ENCODE measurements at places on chromosomes 13 and 19.

- DNase-seq, result no peak
Observed at GRCh38 chr19:16957151-16957701, 68.4 kb downstream of the F2RL3 start.

DNA sequence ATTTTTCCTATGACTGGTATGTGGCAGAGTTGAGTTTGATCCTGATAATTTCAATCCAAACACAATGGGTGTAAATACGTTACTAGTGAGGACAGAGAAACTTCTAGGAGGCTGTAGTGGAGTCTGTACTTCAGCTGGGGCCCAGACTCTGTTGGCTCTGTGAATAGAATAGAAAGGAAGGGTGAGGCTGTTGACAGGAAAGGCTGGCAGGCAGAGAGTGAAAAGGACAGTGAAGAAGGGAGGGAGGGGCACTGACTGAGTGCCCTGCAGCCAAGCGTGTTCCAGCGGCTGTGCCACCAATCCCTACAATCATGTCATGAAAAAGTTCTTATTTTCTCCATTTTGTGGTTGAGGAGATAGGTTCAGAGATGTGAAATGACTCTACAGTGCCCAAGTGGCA, 80.5 kb downstream of the MBNL2 start:
- no peak for DNase-seq

GRCh38 chr19:16272945-16273344, 51.7 kb upstream of the KLF2 start:
- DNase-seq, result no peak

GRCh38 chr19:5530701-5531100, 37.1 kb downstream of the TINCR start:
- no peak for DNase-seq

DNA sequence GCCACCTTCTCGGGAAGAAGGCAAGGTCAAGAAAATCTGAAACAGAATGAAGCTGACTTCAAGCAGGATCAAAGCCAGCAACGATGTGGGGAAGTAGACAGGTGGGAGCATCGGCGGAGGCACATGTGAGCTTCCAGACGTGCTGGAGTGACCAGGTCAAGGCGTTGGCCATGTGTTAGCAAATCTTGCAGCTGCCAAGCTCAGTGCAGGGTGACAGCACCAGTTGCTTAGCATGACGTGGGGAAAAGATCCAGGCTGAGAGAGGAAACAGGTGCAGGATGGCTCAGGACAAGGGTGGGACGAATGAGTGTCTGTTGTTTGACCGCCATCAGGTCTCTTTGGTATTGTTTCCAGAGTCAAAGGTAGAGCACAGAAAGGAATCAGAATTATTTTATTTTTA, 92.3 kb downstream of the TNFSF13B start:
- no peak for DNase-seq

GRCh38 chr19:16303755-16304154, 20.9 kb upstream of the KLF2 start:
- DNase-seq, result no peak

DNA sequence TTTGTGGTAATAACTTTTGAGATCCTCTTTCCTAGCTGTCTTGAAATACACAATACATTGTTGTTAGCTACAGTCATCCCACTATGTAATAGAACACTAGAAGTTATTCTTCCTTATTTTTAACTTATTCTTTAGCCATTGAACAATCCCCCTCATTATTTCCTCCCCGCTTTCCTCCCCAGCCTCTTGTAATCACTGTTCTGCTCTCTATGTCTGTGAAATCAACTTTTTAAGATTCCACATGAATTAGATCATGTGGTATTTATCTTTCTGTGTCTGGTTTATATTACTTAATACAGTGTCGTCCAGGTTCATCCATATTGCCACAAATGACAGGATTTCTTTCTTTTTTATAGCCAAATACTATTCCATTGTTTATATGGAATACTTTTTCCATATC, 72.9 kb downstream of the SLC10A2 start:
- no peak for DNase-seq

- no peak for DNase-seq
Observed at GRCh38 chr19:55694241-55694655, 19.2 kb downstream of the EPN1 start.

DNA sequence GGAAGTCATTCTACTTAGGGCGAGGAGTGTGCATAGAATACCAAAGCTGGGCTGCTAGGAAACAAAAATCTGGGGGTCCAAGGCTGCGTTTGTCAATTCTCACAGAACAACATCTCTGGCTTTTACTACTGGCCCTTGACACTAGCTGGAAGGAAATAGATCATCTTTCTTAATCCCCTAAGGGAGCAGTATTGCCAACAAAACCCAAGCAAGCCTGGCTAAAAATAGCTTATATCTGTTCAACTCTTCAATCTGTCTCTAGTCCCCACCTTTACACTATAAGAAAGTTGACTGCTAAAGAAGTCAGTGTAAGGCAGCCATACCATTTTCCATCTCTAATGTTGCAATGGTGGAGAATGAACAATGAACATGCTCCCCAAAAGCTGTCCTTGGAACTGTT, 107.8 kb upstream of the SPRY2 start:
- DNase-seq, result no peak

DNA sequence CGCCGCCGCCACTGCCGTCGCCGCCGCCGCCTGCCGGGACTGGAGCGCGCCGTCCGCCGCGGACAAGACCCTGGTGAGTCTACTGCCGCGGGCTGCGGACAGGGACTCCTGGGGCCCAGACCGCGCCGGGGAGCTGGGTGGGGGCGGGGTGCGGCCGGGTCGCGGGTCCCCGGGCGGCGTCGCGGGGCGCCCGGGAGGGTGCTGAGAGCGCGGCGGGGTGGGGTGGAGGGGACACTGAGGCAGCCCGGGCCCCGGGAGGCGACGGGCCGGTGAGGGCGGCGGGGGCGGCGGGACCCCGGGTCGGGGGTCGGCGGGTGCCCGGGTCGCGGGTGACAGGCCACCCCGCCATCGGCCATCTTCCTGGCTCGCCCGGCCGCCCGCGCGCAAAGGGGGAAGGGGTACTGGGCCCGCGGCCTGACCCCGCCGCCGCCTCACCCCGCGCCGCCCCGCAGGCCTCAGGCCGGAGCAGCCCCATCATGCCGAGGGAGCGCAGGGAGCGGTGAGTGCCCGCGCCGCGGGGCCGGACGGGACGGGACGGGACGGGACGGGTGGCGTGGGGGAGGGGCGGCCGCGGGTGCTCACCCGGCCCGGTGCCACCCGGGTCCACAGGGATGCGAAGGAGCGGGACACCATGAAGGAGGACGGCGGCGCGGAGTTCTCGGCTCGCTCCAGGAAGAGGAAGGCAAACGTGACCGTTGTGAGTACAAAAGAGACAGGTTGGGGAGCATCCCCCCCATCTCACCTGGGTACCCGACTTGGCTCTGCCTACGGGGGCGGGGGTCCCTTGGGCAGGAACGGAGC, 489 bp downstream of the CCNE1 start:
- DNase-seq, result no peak

DNA sequence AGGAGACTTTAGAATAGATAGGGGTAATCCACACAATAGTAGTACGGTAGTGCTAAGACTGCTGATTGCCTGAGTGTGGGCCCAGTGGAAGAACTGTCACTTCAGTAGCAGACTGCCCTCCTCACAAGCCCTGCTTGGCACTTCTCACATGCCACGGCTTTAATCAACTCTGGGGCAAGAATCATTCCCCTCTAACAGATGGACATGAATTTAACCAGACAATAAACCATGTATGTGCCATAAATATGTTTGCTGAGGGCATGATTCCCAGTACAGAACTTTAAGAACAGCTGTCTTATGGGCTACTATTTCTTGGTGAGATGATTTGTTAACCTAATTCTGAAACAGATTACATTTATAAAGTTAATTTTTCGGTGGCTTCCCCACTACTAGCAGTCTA, 22.0 kb downstream of the DPY19L3 start:
- DNase-seq, result no peak

GRCh38 chr19:28486926-28487325, 726.0 kb downstream of the UQCRFS1 start:
- DNase-seq, result no peak

DNA sequence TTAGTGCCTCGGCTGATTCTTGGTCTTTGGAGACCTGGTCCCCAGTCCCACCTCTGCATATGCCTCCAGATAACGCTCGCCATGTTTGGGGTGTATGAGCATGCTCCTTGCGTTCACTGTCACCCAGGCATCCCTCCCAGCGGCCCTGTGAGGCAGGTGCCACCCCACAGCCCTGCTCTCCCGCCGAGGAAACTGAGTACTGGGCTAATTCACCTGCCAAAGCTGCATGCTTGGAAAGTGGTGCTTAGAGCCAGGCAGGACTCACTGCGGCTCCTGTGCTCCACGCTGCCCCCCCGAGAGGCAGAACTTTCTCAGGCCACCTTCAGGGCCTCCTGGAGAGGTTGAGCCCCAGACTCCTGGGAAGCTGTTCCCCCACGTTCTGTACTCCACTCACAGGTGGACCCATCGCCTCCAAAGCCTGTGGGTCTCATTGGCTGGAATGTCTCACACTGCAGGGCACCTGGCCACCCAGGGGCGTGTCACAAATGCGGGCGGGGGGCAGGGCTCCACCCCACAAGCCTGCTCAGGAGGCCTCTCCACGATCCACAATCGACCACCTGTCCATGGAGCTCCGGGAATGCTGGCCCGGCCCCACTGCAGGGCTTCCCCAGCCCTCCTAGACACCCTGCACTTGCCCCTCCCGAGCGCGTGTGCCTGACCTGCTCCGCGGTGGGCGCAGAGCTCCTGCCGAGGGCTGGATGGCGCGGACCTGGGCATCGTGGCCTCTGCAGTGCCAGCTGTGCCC, 64.6 kb downstream of the ATP11A start:
- no peak for DNase-seq

DNA sequence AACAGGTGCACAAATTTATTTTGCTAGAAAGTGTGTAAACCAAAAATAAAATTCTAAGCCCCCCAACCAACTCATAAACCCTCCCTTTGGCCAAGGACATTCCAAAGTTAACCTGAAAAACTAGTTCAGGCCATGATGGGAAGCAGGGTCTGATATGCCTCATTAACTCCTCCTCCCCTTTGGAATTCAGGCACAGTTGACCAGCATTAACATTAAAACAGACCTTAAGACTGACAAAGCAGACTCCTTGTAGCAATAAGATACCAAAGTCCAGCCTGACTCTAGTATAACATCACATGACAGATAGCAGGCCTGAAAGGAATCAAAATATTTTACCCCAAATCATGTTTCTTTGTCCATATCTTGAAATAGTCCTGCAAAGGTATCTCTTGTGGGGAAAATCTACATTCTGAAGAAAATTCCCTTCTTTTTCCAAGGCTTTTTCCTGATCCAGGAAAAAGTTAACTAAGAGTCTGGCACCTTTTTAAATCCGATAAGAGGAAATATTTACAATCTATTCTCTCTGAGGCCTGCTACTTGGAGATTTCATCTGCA, 19.7 kb downstream of the NEK5 start:
- no peak for DNase-seq

Measured in NCI-H2227 treated with DMSO at 0.1 percent for 48 hours (cell line).